ENCODE measurements at places on chromosomes 4 and X.

GRCh38 chrX:47129899-47130358 is 14.6 kb downstream of the NDUFB11 start:
- no peak for DNase-seq

DNA sequence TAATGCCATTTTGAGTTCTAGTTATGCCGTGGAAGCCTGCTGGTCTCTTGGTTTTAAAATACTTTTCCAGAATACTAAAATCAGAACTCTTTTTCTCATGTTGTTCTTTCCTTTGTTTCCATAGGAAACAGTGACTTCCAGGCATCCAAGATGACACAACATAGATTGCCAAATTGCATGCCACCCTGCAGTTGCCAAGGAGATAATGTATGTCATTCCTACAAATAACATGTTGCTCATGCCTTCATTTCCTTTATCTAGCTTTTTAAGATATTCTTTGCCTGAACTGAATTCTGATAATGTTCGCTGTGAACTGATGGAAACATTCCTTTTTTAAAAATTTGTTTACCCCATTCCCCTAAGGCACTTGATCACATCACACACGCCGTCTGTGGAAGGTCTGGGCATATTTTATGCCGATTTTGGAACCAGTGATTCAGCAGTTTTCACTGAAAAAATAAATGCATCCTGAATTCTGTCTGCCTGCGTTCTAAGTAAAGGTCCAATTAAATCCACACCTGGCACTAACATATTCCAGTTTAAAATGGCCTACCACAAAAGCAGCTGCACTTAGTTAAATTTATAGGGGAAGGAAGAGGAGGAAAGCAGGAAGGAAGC is 38.0 kb upstream of the COX7B2 start:
- no peak for DNase-seq

DNA sequence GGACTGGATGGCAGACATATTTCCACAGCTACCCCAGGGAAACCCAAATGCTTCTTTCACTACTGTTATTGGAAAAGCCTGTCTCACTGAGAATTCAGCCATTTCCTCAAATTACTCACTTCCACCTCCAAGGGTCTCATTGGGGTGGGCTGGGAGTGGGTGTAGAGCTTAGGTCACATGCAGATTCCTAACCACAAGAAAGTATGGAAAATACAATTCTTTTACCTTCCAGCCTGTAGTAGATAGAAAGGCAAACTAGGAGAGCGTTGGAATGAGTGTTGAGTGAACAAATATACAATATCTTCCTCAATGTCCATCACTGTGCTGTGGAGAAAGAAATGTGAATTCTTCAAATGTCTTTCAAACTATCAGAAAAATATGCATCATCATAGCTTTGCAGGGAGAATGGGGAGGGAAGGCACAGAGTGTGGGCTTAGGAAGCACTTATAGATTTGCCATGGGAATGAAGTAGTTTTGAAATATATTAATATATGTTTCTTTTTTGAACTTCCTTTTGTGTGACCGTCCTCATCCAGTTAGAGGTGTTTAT is 245.3 kb upstream of the JADE1 start:
- no peak for DNase-seq

DNA sequence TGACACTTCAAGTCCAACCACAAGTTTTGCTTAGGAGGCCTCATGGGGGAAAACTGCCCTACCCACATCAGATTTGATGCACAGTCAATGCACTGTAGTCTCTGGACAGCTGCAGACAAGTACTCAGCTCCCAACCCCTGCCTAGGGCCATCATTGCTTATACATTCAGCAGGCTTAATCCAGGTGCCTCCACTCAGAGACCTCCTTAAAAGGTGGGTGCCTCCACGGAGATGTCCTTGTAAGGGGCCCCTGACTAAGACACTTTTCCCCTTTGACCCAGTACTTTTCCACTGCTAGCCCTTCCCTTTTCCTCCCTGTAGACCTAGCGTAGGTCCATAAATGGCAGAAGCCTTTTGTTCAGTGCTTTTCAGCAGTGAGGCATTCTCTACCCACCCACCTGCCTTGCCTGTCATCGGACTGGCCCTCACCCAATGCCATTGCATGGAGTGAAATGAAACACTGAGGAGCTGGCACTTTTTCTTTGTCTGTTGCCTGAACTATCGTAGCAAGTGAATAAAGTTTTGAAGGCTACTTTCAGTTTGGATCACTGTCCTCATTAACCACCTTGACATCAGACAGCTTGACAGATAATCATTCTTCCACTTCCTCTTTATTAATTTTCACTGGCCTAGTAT is 23.8 kb upstream of the PLK4 start:
- no peak for DNase-seq

GRCh38 chr4:106222548-106222947 is 93.5 kb downstream of the TBCK start:
- no peak for DNase-seq

DNA sequence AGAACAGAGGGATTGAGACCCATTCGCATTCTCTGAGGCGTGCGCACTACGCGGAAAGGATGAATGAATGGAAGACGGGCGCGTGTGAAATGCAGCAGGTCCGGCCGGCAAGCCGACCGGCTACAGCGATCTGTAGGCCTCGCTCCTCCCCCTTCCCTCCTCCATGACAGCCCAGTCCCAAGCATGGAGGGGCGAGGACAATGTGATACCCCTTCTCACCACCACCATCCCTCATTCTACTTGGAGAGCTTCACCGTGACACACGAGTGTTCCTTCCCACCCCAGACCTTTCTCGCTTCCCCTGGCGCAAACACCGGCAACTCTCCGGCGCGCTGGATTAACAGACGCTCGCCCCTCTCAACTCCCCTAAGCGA is 815 bp downstream of the EIF4E start:
- peak; percentile 64 for DNase-seq

- DNase-seq = no peak
Measured at GRCh38 chr4:139200506-139200905, 23.5 kb upstream of the ELF2 start.

GRCh38 chrX:134365904-134366303 is 94.1 kb upstream of the HPRT1 start:
- no peak for DNase-seq
